Bone marrow (tissue), 2 donors: ENCODE measurements at places on chromosomes 6 and 20.

DNA sequence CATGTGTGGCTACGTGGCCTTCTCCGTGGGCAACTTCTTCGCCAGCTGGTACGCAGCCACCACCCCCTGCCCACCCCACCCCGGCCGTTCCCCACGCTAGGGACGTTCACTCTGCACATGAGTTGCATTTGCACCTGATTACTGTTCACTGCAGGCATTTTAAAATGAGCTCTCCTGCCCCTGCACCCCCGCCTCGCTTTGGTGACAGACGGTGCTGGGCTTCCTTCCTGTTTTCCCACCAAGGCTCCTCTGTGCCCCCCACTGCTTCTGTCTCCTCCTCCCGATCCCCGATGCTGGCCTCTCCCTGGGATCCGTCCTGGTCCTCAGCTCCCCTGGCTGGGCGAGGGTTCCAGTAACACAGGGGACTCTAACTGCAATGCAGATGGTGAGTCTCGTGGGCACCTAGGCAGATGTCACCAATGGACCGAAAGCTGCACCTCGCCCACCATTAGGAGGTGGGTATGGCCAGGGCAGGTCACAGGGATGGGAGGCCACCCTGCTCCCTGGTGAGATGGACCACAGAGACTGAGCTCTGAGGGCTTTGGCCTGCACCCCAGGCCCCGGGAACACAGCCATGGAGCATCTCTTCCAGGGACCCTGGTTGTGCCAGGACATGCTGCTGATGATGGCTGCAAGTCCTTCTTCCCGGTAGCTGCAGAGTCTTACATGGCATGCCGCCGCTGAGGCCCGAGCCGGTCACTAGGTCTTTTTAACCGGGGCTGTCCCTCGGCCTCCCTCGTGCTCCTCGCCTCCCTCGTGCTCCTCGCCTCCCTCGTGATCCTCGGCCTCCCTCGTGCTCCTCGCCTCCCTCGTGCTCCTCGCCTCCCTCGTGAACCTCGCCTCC lies 3.8 kb downstream of the UNC93A start:
- DNase-seq: no peak

DNA sequence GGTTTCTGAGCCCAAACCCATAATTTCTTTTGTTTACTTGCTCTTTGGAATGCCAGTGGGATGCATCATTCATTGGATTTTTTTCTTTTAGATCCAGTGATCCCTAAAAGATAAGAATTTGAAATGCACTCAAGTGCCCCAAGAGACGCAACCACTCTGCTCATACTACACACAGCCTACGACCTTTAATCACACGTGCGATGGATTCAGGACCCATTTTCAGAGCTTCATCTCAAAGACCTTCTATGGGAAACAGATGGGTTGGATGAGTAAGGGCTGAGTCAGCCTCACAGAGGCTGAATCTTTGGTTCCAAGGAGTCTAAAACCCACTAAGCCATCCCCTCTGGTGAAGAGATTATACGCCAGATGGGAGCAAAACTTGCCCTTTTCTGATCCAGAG lies 265.5 kb upstream of the EXOC2 start:
- no peak for DNase-seq

- no peak for DNase-seq
These were observed 7.9 kb upstream of the SYNCRIP start for GRCh38 chr6:85650606-85651005.

DNA sequence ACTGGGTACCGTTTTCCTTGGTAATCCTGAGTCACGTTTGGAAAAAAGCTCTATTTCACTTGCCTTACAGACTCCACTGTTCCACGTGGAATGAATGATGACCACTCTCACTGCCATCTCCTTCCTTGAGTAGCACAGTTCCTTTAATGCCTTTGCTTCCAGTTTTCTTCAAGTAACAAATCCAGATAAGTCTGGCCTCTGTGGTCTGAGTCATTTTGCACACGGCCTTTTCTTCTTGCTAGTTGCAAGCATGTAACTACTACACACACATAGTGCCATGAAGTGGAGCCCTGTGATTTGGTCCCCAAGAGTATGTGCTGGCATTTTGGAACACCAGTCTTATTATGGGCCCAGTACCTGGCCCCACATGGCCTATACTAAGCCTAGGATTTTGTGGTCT lies 182.8 kb downstream of the SASH1 start:
- DNase-seq: no peak

- DNase-seq: no peak
These were observed 134.8 kb downstream of the PXDC1 start for GRCh38 chr6:3616565-3617176.

DNA sequence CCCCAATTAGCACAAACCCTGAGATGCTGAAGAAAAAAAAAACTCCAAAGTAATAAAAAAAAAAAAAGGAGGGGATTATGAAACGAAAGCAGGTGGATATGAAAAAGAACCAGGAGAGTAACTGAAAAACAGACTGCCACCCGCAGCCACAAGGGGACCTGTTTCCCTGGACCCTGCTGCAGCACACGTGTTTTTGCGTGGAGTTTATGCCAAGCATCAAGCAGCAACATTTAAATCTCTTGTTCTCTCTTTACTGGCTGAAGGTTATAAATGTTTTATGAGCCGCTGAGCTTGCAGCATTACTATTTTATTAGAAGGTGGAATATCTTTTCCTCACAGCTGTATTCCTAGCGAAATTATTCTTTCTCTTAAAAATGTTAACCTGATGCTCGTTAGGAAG lies 131.6 kb upstream of the OLIG3 start:
- DNase-seq: no peak

- DNase-seq: no peak
These were observed 24.9 kb downstream of the TTLL2 start for GRCh38 chr6:167349631-167350274.

GRCh38 chr20:22720206-22720605 lies 135.8 kb upstream of the FOXA2 start:
- DNase-seq: no peak

DNA sequence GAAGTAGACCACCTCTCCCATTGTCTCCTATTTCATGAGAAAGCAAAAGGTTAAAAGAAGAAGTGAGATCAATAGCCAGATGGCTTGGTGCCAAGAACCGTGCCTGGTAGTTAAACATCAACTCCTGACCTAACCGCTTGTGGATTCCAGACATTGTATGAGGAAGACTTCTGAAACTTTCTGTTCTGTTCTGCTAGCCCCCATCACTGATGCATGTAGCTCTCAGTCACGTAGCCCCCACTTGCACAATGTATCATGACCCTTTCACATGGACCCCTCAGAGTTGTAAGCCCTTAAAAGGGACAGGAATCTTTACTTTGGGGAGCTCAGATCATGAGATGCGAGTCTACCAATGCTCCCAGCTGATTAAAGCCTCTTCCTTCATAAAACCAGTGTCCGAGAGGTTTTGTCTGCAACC lies 301.2 kb downstream of the RNGTT start:
- no peak for DNase-seq

DNA sequence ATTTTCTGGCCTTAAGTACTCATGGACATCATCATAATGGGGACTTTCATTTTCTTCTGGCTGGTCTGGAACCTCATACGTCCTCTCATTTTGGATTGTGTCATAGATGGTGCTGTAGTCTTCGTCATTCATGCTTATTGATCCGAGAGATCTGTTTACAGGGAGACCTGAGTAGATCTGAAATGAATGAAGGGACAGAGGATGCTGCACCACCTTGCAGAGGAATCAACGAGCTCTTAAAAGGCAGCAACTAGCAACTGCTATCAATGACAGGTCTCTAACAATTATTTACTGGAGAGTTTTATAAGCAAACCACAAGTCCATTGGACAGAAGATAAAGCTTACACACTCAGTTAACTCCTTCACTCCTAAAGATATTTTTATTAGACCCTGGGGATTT lies 49.7 kb upstream of the ENPP4 start:
- DNase-seq: no peak

DNA sequence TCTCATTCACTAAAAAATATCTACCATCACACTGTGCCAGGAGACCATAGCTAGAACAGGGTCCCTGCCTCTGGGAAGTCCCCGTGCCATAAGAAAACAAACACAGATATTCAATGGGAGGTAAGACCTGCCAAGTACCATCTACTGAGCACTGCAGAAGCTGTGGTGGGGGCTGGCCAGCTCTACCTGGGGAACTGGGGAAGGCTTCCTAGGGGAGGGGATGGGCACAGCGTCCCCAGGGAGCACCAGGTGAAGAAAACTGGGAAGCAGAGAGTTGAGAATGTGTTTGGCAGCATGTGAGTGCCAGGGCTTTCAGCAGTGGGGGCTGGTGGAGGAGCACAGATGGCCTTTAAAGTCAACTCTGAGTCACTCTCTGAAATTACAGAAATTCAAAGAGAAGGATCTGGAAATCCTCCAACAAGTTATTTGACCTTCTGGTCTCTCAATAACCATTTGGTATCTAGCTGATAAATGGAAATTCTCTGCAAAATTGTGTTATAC lies 85.2 kb downstream of the SHLD1 start:
- no peak for DNase-seq

GRCh38 chr6:97246842-97247241 lies 36.2 kb downstream of the MMS22L start:
- no peak for DNase-seq

GRCh38 chr6:15485936-15486335 lies 176.9 kb downstream of the DTNBP1 start:
- DNase-seq: no peak

- DNase-seq: no peak
These were observed 298.8 kb upstream of the MAP3K7 start for GRCh38 chr6:90885611-90886056.

DNA sequence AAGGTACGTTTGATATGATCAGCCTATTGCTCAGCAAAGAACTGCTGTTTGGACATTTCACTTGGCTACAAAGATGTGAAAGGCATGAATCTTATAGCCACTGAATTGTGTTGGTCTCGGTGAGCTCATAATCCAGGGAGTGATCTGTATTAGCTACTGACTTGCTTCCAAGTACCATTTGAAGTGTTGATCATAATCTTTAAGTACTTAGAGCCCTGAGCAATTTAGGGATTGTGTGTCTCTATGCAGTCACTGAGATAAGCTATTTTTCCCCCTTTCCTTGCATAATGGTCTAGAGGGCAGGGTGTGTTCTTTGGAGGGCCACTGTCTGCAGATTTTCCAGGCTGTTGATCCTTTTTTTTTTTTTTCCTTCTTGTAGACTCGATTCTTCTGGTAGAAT lies 393.6 kb downstream of the ESR1 start:
- no peak for DNase-seq

- DNase-seq: no peak
These were observed 954.3 kb downstream of the KIF16B start for GRCh38 chr20:15618912-15619311.

DNA sequence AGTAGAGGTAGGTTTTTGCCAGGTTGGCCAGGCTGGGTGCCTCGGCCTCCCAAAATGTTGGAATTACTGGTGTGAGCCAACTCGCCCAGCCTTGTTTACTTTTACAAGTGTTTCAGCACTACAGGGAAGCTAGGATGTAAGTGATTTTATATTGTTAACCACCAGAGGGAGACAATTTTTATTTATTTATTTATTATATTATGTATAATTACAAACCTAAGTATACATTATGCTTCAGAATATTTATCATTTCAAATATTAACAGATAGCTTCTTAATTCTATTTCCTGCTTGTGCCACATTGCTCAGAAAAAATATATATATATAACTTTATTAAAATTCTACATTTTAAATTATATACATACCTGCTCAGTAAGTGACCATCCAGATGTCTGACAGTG lies 9.8 kb downstream of the MMUT start:
- DNase-seq: no peak
